Inflammatory macrophage (primary cell): ENCODE measurements at places on chromosomes 11 and 22.

GRCh38 chr22:39581303-39581702, 10.8 kb downstream of the CACNA1I start:
- no peak for DNase-seq

- no peak for DNase-seq
These were observed 14.0 kb downstream of the SERPINH1 start for GRCh38 chr11:75576017-75576416.

GRCh38 chr22:29722587-29722986, 2.8 kb downstream of the CABP7 start:
- no peak for DNase-seq

- peak; percentile 88 for DNase-seq
These were observed at the start of gene PPM1F for GRCh38 chr22:21952586-21953571. Gene PPM1F, minus strand, starts transcription at chr22:21952848. Its CDS starts 6,800 bp downstream, at chr22:21946048.
